Bronchus fibroblast of lung (primary cell): ENCODE measurements at places on chromosomes 1 and 21. TPM values are rescaled to one million over a fixed set of nuclear protein-coding genes. Genes with fewer than 3 reads are reported as not detected.

KIAA0040 gene
- total RNA-seq, result under 0.01 and 0.15 TPM in 2 replicates

KIF14 gene
- 10.0 and 11.6 TPM in 2 replicates for total RNA-seq

IRF6 gene
- total RNA-seq, result 0.34 and 0.59 TPM in 2 replicates

PYCR2 gene
- 42.7 and 48.6 TPM in 2 replicates for total RNA-seq

TRAF3IP3 gene
- 0.15 TPM in 1 of 2 replicates, not detected in the other for total RNA-seq

NAV1 gene
- 25.6 and 27.1 TPM in 2 replicates for total RNA-seq

LEFTY1 gene
- total RNA-seq, result not detected in 2 replicates

CTSK gene
- 49.1 and 50.4 TPM in 2 replicates for total RNA-seq

SNX7 gene
- total RNA-seq, result 18.4 and 22.7 TPM in 2 replicates

CNR2 gene
- total RNA-seq, result not detected in 2 replicates

HES3 gene
- total RNA-seq, result not detected in 2 replicates

PEX10 gene
- total RNA-seq, result 28.4 and 33.0 TPM in 2 replicates

IL20 gene
- not detected in 2 replicates for total RNA-seq

SPATA17 gene
- total RNA-seq, result 0.15 and 0.84 TPM in 2 replicates

ATP1A1 gene
- 147 and 156 TPM in 2 replicates for total RNA-seq

KCNJ9 gene
- not detected in 2 replicates for total RNA-seq

OR14A16 gene
- total RNA-seq, result not detected in 2 replicates

BCAR3 gene
- 24.5 and 25.9 TPM in 2 replicates for total RNA-seq

ZNF687 gene
- total RNA-seq, result 12.5 and 12.8 TPM in 2 replicates

ATAD3C gene
- total RNA-seq, result under 0.01 TPM in 1 of 2 replicates, not detected in the other

ANKRD35 gene
- total RNA-seq, result 6.8 and 7.4 TPM in 2 replicates

FCGR1A gene
- not detected in 2 replicates for total RNA-seq

FAM72D gene
- 3.2 and 4.0 TPM in 2 replicates for total RNA-seq

KAZN gene
- 2.1 and 2.7 TPM in 2 replicates for total RNA-seq
